Activated CD4-positive, alpha-beta memory T cell treated with anti-CD3 and anti-CD28 coated beads, Interleukin-2, amount 10 ng/mL, durations not matched to agents 7 days and 5 days (primary cell): ENCODE measurements at places on chromosomes 7 and 10.

DNA sequence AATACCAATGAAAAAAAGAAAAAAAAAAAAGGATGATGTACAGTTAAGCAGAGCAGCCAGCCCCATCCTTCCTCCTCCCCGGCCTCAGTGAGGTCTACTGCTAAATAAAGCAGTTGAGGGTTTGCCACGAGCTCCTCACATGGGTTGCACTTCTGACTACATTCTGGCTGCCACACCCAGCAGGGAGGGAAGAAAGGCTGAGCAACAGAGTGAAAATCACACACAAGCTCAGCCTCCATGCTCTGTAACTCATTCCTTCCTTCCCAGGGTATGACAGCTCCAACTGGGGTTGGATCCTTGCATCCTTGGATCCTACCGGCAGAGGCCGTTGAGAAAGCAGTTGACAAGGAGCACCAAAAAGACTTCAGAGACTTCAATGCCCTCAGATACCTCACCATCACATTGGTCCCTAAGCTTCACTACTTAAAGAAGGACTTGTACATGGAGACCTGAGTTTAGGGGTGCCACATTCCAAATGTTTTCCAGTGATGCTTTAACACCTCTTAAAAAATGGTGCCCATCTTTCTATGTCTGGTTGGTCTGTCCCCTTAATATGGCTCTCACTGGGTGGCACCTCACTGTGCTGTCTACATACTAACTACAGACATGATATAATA, 52.9 kb upstream of the PIK3CG start:
- DNase-seq, result peak; percentile 33
- H3K27me3 ChIP-seq, result no peaks in the 10 kb centered on the region
- no peak overlapping the region for H3K27ac ChIP-seq
- no peak overlapping the region for H3K4me3 ChIP-seq

- peaks cover 12% of the 10 kb centered on the region for H3K27me3 ChIP-seq
- H3K4me1 ChIP-seq, result no peaks in the 10 kb centered on the region
- no peak overlapping the region for H3K27ac ChIP-seq
- DNase-seq, result no peak
Observed at GRCh38 chr7:76241141-76241540, 39.4 kb downstream of the SRRM3 start.

GRCh38 chr10:70660722-70661121, 11.6 kb upstream of the ADAMTS14 start:
- no peak overlapping the region for H3K4me3 ChIP-seq
- H3K4me1 ChIP-seq, result peaks cover 10% of the 10 kb centered on the region
- no peaks in the 10 kb centered on the region for H3K36me3 ChIP-seq
- no peak overlapping the region for H3K27ac ChIP-seq
- DNase-seq, result no peak
- H3K27me3 ChIP-seq, result peaks cover 23% of the 10 kb centered on the region

GRCh38 chr10:71285180-71285545, 33.9 kb upstream of the SLC29A3 start:
- H3K27me3 ChIP-seq, result no peaks in the 10 kb centered on the region
- H3K4me3 ChIP-seq, result no peak overlapping the region
- no peaks in the 10 kb centered on the region for H3K36me3 ChIP-seq

DNA sequence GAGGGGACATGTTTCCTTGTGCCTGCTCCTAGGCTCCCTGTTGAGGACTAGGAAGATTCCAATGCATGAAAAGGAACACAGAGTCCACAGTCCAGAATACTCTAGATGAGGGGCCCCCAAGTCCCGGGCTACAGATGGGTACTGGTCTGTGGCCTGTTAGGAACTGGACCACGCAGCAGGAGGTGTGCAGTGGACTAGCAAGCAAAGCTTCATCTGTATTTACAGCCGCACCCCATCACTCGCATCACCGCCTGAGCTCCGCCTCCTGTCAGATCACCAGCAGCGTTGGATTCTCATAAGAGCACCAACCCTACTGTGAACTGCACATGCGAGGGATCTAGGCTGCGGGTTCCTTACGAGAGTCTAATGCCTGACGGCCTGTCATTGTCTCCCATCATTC, 233.0 kb upstream of the MKLN1 start:
- peaks cover 49% of the 10 kb centered on the region for H3K4me1 ChIP-seq
- no peak overlapping the region for H3K27ac ChIP-seq
- peaks cover 57% of the 10 kb centered on the region for H3K36me3 ChIP-seq
- H3K4me3 ChIP-seq, result no peak overlapping the region

GRCh38 chr7:24725554-24726241, 31.6 kb downstream of the GSDME start:
- H3K27ac ChIP-seq, result no peak overlapping the region
- no peaks in the 10 kb centered on the region for H3K36me3 ChIP-seq
- peaks cover 31% of the 10 kb centered on the region for H3K27me3 ChIP-seq
- peaks cover 23% of the 10 kb centered on the region for H3K4me1 ChIP-seq
- no peak for DNase-seq

DNA sequence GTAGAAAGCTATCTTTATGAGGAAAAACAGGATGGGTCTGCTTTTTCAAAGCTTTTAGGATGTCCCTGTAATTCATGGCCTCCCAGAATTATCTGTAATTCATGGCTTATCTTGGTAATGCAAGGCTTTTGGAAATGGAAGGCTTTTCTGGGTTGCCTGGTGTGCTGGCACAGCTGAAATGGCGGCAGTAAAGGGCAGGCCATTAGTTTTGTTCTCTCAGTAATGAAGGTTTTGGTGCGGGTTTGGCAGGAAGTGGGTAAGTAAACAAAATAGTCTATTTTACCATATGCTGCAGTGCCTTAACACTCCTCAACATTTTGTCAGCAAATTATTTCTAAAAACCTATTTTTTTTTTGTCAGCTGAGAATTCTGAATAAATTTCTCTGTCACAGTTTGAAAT, 69.3 kb downstream of the LRGUK start:
- DNase-seq, result no peak
- H3K27me3 ChIP-seq, result peaks cover 3% of the 10 kb centered on the region
- no peak overlapping the region for H3K4me3 ChIP-seq

- H3K36me3 ChIP-seq, result peaks cover 37% of the 10 kb centered on the region
- no peak overlapping the region for H3K4me3 ChIP-seq
Observed at GRCh38 chr10:97648562-97649404, 8.3 kb downstream of the PI4K2A start.

GRCh38 chr7:33700001-33700899, 205.1 kb upstream of the BMPER start:
- H3K27ac ChIP-seq, result no peak overlapping the region
- DNase-seq, result no peak

DNA sequence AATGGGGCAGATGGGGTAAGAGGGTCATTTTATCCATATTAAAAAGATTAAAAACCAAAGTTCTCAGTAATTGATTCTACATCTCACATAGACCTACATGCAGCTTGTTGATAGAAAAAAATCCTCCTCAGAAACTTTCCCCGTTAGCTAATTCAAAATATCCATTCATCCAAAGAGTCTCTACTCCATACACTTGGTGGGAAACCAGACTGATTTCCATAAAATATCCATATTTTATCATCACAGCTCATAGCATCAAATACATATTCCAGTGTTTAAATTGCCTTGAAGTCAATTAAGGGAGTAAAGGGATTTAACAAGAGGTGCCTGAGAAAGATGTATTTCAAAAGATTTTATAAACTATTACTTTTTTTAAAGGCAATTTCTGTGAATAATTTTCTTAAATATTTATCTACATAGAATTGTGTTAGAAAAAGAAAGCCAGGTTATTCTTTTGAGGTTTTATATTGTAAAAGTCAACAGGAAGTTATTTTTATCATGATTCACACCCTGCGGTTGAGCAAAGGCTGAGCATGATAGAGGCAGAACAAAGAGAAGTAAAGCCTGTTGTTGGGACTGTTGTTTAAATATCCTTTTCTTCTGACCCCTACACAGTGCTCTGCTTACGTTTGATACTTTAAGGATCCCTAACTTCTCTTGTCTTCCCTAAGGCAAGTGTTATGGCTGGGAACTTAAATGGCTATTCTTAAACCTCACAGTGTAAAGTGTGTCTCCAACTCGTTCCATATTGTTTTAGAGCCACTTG, 266.7 kb downstream of the PRKG1 start:
- no peaks in the 10 kb centered on the region for H3K27me3 ChIP-seq
- no peak for DNase-seq
- no peak overlapping the region for H3K27ac ChIP-seq
- H3K36me3 ChIP-seq, result no peaks in the 10 kb centered on the region
- peaks cover 7% of the 10 kb centered on the region for H3K4me1 ChIP-seq

DNA sequence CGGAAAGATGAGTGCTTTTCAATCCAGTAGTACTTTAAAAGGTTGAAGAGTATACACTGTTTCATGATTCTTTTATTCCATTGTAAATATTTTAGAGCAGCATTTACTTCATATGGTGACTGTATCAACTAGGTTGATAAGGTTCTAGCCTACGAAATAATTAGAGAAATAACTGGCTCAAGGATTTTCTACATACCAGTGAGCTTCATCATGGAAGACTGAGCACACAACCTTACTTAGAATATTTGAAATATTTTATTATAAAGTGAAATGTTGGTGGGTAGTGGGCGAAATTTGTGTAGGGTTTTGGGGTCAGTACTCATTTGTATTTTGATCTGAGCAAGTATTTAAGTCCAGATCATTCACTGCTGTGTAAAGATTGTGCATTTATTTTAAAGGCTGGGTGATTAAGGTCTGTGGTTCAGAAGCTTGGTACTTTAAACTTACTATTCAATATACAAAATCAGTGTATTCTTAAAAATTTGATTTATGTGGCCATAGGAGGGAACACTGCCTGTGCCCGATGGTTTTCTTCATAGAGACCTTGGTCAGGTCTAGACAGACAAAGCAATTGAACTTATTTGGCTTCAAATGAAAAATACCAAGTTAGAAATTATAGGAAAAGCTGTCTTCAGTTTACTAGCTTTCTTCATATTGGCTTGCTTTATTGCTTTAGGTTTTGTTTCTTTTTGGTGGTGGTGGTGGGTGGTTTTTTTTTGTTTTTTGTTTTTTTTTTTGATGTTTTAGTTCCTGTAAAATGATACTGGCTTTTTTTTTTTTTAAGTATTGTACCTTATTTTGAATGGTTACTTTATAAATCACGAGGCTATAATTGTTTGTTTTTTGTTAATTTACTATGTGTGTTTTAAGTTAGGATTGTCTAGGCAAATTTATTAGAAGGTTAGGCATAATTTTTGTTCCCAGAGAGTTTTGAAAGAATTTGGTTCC, 3.0 kb downstream of the KMT2E start:
- peak overlapping the region; percentile 97 for H3K4me3 ChIP-seq
- peak overlapping the region; percentile 100 for H3K27ac ChIP-seq
- peaks cover 40% of the 10 kb centered on the region for H3K4me1 ChIP-seq
- H3K36me3 ChIP-seq, result peaks cover 66% of the 10 kb centered on the region
- H3K27me3 ChIP-seq, result no peaks in the 10 kb centered on the region

GRCh38 chr7:138974675-138975292, 6.4 kb downstream of the KIAA1549 start:
- peaks cover 38% of the 10 kb centered on the region for H3K27me3 ChIP-seq
- no peaks in the 10 kb centered on the region for H3K36me3 ChIP-seq
- no peaks in the 10 kb centered on the region for H3K4me1 ChIP-seq
- DNase-seq, result no peak
- no peak overlapping the region for H3K27ac ChIP-seq

DNA sequence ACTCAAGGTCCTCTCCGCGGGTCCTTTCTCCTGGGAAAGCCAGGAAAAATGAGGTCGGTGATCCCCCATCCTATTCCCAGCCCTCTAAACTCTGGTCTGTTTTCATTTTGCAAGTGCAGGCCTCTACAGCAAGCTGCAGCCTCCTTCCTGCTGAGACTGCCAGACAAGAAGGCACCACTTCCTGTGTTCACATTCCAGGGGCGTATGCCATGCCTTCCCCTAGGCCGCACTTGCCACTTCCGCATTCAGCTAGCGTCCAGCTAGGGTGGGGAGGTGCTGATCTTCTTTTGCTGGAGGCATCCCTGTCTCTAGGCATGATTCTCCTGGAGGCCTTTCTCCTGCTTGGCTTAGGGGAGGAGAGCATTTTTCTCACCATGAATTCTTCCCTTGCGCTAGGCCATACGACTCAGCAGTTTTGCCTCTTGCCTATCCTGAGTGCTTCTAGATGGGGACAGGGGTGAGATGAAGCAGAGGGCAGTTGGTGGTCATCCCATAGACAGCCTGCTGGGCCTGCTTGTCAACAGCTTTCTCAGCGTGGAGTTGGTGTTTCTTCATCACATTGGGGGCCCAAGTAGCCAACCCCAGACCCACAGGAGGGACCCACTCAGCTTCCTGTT, 328.9 kb downstream of the RPS24 start:
- H3K36me3 ChIP-seq, result no peaks in the 10 kb centered on the region
- H3K4me1 ChIP-seq, result peaks cover 23% of the 10 kb centered on the region
- H3K27ac ChIP-seq, result peak overlapping the region; percentile 68

DNA sequence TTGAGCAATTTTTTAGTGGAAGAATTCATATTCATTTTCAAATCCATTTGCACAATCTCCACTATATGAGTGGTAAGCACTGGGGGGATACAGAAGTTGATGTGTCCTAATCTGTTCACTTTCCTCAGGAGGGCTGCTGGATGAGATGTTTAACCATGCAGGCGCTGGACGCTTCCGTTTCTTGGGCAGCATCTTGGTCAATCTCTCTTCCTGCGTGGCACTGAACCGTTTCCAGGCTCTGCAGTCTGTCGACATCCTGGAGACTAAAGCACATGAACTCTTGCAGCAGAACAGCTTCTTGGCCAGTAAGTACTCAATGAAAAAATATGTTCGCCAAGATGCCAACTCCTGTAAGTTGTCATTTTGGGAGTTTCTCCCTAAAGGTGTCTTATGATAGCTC, 179.3 kb downstream of the ABCA13 start:
- no peaks in the 10 kb centered on the region for H3K36me3 ChIP-seq
- H3K4me3 ChIP-seq, result no peak overlapping the region
- no peak overlapping the region for H3K27ac ChIP-seq
- no peaks in the 10 kb centered on the region for H3K4me1 ChIP-seq

- DNase-seq, result no peak
- peaks cover 23% of the 10 kb centered on the region for H3K36me3 ChIP-seq
- peaks cover 8% of the 10 kb centered on the region for H3K4me1 ChIP-seq
- no peak overlapping the region for H3K4me3 ChIP-seq
- H3K27me3 ChIP-seq, result no peaks in the 10 kb centered on the region
- H3K27ac ChIP-seq, result no peak overlapping the region
Observed at GRCh38 chr10:15113766-15114165, 16.6 kb downstream of the RPP38 start.

GRCh38 chr10:80443531-80443974, 10.6 kb upstream of the TSPAN14 start:
- no peak overlapping the region for H3K4me3 ChIP-seq
- H3K36me3 ChIP-seq, result no peaks in the 10 kb centered on the region
- peak overlapping the region; percentile 66 for H3K27ac ChIP-seq

GRCh38 chr7:138753610-138754009, 44.2 kb upstream of the TMEM213 start:
- peak overlapping the region; percentile 91 for H3K27ac ChIP-seq
- no peaks in the 10 kb centered on the region for H3K27me3 ChIP-seq
- DNase-seq, result no peak
- no peaks in the 10 kb centered on the region for H3K36me3 ChIP-seq
- peaks cover 69% of the 10 kb centered on the region for H3K4me1 ChIP-seq
- no peak overlapping the region for H3K4me3 ChIP-seq
